SIG-M5 (cell line): ENCODE measurements at places on chromosomes 13 and 19.

DNA sequence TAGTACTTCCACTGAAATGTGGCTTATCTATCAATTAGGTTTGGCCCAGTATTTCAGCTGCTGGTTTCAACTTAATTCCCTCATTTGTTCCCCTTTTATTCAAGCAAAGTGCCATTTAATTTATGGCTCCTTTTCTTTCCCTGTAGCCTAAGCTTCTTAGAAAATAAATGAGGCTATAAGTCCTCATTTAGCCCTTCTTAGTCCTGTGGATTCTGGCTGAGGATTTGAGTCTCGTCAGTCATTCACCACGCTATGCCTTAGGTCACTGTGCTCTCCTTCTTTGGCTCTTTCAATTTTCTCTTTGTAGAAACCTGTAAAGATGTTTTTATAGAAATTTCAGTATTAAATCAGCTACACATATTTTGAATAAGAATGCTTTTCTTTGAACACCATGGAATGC is 579.1 kb downstream of the GPC6 start:
- no peak for DNase-seq

- no peak for DNase-seq
Measured at GRCh38 chr13:33252135-33252534, 33.4 kb downstream of the STARD13 start.

DNA sequence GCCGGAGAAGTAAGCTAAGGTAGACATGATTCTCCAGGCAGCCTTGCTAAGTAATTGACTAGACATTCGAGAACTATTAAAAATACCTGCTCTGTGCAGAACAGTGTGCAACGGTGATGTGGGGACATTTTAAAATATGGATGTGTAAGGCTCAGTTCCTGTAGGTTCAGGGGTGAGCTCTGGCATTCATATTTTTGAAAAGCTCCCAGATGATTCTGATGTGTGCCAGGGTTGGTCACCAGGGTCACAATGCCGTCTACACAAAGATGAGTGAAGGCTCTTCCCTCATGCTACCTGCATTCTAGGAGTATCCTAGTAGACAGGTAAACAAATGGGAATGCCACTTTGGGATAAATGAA is 702 bp upstream of the EPSTI1 start:
- no peak for DNase-seq

DNA sequence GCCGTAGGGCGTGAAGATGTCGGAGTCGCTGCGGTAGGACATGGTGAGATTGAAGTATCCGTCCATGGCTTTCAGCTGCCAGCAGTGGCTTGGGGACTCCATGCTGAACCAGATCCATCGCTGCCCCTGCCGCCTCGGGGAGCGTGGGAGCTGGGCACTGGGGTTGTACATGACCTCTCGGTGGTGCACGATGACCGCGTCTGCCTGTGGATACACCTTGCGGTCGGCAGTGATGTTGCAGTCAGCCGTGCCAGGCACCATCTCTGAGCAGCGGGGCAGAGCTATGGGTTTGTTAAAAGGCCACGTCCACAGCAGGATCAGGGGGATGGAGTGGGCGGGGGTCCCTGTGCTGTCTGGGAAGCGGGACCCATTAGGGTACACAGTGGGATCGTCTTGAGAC is 7.4 kb downstream of the FUT6 start:
- DNase-seq: no peak

DNA sequence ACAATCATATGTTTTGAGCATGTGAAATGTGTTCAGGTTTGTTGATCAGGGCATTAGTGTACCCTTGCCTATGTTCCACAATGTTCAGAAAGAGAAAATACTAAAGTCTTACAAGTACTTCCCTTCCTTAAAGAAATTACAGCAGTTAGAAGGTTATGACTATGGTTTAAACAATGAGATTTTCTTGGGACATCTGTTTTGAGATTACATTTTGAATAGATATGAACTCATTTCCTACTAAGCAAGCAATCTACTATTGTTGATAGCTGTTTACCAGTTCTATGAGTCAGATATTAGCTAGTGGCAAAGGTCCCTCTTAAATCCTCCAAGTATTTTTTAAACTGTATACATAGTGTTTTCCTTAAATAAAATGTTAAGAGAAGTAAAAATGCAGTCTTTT is 241.3 kb downstream of the DACH1 start:
- DNase-seq: no peak

- no peak for DNase-seq
Measured at GRCh38 chr19:2171349-2172145, 7.8 kb downstream of the DOT1L start.

DNA sequence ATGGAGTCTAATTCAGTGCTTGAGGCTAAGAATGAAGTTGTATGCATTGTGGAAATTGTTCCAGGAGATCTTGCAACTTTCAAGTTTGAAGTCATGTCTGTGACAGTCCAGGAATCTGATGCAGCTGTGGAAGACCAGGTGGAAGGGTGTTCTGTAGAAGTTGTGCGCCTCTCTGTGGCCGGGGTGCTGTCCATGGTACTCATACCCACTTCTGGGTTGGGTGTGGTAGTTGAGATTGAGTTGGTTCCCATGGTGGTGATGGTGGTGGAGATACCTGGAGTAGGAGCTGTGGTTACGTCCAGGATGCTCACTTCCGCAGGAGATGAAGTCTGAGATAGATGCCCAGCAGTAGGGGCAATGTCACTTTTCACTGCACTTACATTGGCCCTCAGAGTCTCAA is 44.3 kb downstream of the MUC16 start:
- DNase-seq: no peak

GRCh38 chr19:32022044-32022640 is 323.3 kb upstream of the ZNF507 start:
- DNase-seq: no peak

DNA sequence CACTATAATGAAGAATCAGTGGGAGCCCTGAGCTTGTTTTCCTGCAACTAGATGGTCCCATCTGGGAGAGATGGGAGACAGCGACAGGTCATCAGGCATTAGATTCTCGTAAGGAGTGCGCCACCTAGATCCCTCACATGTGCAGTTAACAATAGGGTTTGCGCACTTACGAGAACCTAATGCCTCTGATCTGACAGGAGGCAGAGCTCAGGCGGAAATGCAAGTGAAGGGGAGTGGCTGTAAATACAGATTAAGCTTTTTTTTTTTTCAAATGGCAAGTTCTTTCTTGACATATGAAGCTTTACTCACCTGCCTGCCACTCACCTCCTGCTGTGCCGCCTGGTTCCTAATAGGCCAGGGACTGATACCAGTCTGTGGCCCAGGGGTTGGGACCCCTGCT is 14.4 kb downstream of the CDC16 start:
- no peak for DNase-seq

- DNase-seq: no peak
Measured at GRCh38 chr13:44703371-44703770, 127.2 kb upstream of the TSC22D1 start.
